ENCODE measurements at places on chromosomes 5 and 9.

- no peak for DNase-seq
Observed at GRCh38 chr5:77697692-77698091, 59.2 kb upstream of the OTP start.

GRCh38 chr9:28941856-28942255, 1368.6 kb upstream of the C9orf72 start:
- no peak for DNase-seq

DNA sequence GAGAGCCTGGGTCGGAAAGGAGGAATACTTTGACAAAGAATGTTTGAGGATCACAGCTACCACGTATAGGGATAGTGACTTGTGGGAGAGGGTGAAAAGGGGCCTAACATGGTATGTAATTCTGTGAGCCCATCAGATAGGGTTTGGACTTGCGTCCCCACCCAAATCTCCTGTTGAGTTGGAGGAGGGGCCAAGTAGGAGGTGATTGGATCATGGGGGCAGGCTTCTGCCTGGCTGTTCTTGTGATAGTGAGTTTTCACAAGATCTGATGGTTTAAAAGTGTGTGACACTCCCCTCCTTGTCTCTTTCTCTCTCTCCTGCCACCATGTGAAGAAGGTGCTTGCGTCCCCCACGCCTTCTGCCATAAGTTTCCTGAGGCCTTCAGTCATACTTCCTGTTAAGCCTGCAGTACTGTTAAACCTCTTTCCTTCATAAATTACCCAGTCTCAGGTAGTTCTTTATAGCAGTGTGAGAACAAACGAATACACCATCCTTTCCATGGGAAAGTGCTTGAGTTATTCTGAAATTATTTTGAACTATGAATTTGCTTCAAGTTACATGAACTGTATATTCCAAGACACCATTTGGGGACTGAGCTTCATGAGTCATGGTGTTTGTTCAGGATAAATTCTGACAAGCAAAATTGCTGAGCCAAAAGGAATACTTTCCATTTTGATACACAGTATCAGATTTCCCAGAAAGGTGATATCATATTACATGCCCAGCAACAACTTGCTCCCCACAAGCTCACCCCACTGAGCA, 68.8 kb upstream of the SSBP2 start:
- DNase-seq, result no peak

DNA sequence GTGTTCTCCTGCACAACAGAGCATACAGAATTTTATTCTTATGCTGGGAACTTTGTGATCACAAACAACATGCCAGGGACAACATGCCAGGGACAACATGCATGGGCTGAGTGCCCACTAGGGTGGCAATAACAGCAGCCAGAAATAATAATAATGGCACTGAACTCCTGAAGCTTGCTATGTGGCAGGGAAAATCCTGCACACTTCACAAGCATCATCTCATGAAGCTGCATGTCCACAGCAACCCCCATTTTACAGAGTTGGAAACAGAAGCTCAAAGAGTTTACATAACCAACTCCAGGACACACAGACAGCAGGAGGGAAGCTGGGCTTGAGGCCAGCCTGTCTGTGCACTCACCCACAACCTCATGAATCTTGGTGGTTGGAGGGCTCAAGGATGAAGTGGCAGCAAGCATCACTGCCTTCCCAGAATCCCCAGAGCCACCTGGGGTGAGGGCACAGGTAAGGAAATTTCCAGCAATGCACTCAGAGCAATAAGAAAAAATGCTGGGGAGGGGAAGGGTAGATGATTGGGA, 111.4 kb downstream of the GABBR2 start:
- no peak for DNase-seq

- DNase-seq, result no peak
Observed at GRCh38 chr9:20526500-20527319, 95.6 kb downstream of the MLLT3 start.

GRCh38 chr5:1176473-1177391, 24.7 kb upstream of the SLC6A19 start:
- DNase-seq, result no peak

- DNase-seq, result no peak
Observed at GRCh38 chr5:4116834-4117233, 521.2 kb downstream of the IRX1 start.

DNA sequence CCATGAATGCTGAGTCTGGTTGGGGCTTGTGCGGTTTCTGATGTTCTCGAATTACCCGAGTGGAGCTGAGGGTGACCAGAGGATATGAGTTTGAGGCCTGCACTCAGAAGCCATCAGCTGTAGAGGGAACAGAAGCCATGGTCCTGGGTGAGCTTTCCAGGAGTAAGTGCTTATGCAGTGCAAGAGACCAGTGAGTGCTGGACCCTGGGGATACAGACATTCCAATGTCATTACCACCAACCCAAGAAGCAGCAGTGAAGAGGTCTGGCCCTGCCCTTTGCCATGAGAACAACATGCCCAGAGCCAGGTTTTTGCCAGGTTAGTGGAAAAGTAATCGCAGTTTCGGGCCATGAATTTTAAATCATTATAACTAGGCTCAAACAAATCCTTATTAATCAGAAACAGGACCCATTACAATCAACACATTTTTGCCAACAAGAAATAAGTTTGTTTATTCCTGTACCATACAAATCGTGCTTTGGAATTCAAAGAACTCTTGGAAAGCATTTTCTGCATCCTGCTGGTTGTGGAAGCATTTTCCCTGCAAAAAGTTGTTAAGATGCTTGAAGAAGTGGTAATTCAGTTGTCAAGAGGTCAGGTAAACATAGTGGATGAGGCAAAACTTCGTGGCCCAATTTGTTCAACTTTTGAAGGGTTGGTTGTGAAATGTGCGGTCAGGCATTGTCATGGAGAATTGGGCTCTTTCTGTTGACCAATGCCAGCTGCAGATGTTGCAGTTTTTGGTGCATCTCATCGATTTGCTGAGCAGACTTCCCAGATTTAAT, 154.6 kb downstream of the SYK start:
- no peak for DNase-seq

GRCh38 chr5:180135967-180136629, 64.5 kb upstream of the RNF130 start:
- no peak for DNase-seq

- DNase-seq, result no peak
Observed at GRCh38 chr9:137772281-137772873, 105.2 kb upstream of the CACNA1B start.

- no peak for DNase-seq
Observed at GRCh38 chr9:73615557-73615956, 463.9 kb downstream of the ANXA1 start.

DNA sequence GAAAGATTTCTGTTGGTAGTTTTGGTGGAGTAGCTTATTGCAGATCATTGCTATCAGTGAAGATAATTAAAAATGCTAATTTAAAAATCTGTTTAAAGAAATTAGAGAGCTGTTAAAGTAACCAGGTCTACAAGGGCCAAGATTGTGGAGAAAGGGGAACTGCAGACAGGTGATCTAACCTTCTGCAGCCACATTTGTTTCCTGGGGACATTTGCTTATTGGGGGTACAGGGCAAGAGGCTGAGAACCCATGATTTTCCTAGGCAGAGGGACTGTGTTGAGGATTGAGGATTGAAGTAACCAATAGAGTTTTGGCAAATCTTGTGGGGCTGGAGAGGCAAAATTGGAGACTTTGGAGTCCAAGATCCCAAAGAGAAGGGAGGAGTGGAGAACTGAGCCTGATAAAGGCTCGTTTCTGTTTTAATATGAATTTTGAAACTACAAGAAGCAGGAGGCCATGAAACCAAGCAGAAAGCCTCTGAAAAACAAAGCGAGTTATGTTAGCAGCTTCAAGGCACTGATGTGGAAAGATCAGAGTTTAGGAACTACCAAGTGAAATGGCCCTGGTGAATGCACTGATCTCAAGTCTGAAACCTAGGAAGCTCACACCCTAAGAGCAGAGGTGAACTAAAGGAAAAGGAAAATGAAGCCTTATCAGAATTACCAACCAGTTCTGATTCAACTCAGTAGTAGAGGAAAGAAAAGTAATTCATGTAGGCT, 219.8 kb upstream of the C9orf72 start:
- no peak for DNase-seq

Data from cortex of kidney (tissue), 1 donor.